ENCODE measurements at places on chromosomes 1 and 21. TPM values are rescaled to one million over a fixed set of nuclear protein-coding genes. Genes with fewer than 3 reads are reported as not detected.
A peak's percentile ranks its signal among the peaks of the same experiment; 100 is the strongest.

Gene KCNJ10
- 0.14 TPM for total RNA-seq

Gene ACAP3
- total RNA-seq: 97.3 TPM

Gene LRRC39
- 1.7 TPM for total RNA-seq

Gene TSSK3
- 6.6 TPM for total RNA-seq

Gene SELP
- 0.65 TPM for total RNA-seq

Gene ZBTB37
- total RNA-seq: 19.3 TPM

Gene IVL
- total RNA-seq: 0.11 TPM

Gene SLC25A34
- 6.6 TPM for total RNA-seq

Gene C1orf94
- not detected for total RNA-seq

Gene PACC1
- total RNA-seq: 21.7 TPM

DNA sequence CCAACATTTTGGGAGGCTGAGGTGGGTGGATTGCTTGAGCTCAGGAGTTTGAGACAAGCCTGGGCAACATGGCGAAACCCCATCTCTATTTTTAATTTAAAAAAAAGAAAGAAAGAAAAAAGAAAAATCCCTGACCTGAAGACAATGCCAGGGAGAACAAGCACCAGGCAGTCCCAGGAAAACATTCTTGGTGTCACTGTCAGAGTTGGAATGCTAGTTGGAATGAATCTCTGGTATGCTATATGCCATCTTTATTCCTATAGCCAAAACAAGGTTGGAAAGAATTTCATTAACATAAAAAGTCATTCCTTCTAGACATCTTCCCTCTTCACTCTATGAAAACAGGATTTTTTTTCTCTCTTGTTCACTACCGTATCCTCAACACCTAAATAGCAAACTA, 2.8 kb downstream of the DNAJC8 start:
- no peaks in the 10 kb centered on the region for H3K27me3 ChIP-seq
- H3K27ac ChIP-seq: no peak overlapping the region
- peak overlapping the region; percentile 30 for H3K4me3 ChIP-seq
- peaks cover 17% of the 10 kb centered on the region for H3K36me3 ChIP-seq

- no peak for DNase-seq
- H3K27me3 ChIP-seq: no peaks in the 10 kb centered on the region
- H3K27ac ChIP-seq: no peak within 1 kb of the TSS
- no peak within 1 kb of the TSS for H3K4me3 ChIP-seq
Measured at GRCh38 chr1:171185091-171185490, at the start of gene FMO2. Gene FMO2 (plus strand): TSS chr1:171185300. CDS start chr1:171185714, 414 bp downstream.

DNA sequence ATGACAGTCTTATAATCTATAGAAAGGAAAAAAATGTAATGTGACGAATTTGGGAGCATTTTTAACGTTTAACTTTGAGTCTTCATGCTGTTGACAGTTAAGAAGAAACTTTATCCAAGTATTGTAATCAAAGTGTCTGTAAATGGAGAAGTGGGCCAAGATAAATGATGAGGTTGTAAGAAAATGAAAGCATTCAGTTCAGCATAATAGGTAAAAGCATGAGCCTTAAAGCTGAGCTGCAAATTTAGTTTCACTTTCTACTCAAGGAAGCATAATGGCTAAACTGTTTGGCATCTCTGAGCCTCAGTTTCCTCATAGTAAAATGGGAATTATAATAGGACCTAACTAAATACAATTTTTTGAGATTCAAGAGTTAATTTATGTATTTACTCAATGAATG, 1554.8 kb downstream of the KCNT2 start:
- H3K27ac ChIP-seq: no peak overlapping the region
- no peak for DNase-seq
- no peaks in the 10 kb centered on the region for H3K4me1 ChIP-seq
- no peaks in the 10 kb centered on the region for H3K27me3 ChIP-seq
- no peak overlapping the region for H3K4me3 ChIP-seq

DNA sequence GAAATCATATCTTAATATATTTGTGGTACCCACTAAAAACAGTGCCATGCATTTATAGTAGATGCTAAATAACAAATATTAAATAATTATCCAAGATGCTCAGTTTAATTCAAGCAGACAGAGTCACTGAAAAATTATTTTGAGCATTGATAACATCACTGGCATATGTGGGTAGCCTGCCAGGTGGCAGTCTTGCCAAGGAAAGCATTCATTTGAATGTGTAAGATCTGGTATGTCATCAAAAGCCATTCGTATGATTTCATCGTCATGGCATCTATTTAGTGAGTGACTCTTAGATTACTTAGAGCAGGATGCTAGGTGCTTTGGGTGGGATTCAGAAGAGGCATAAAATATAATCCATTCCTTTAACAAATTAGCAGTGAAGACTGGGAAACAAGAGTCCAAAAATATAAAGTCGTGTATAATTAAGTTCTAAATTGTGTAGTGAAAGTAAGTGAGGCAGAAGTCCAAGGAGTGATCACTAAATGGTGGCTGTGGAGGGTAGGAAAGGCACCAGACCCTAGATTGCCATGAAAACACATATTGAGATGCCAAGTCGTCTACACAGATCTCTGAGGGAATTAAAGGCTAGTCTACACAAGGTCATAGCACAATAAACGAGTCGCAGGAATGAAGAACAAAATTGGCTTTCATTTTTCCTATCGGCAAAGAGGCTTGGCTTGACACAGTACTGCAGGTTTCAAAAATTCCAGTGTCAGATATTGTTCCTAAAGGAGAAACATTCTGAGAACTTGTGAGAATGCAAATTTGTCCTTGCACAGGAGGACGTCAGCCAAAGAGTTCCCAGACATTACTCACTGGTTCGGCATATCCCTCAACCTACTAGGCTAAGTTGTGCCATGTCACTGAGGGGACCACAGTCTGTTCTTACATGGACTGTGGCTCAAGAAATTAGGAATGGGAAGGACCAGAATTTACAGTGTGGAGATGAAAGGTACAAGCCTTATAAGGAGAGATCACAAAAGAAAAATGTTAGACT, 130.8 kb downstream of the LYPLAL1 start:
- no peak for DNase-seq
- H3K4me1 ChIP-seq: peaks cover 1% of the 10 kb centered on the region
- no peak overlapping the region for H3K27ac ChIP-seq
- peaks cover 12% of the 10 kb centered on the region for H3K36me3 ChIP-seq

- no peaks in the 10 kb centered on the region for H3K36me3 ChIP-seq
- no peak overlapping the region for H3K27ac ChIP-seq
- peaks cover 18% of the 10 kb centered on the region for H3K4me1 ChIP-seq
Measured at GRCh38 chr1:12764016-12764415, 9.5 kb upstream of the PRAMEF12 start.

DNA sequence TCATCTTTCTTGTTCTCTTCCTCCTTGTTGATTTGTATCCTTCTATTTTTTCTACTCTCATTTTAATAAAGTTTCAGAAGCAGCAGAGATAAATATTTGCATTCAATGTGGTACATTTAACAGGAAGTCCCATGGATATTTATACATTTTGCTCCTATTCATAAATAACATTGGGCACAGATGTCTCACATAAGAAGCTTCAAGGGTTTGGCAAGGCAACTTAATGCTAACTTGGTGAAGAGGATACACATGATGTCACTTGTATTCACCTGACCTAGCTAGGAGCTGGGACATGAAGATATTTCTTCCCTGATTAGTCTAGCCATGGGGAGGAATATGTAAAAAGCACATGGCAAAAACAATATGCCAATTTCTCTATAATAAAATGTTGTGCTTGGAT, 65.1 kb upstream of the DUSP10 start:
- no peak overlapping the region for H3K27ac ChIP-seq
- DNase-seq: no peak
- peaks cover under 1% of the 10 kb centered on the region for H3K27me3 ChIP-seq
- H3K4me3 ChIP-seq: no peak overlapping the region
- no peaks in the 10 kb centered on the region for H3K36me3 ChIP-seq

DNA sequence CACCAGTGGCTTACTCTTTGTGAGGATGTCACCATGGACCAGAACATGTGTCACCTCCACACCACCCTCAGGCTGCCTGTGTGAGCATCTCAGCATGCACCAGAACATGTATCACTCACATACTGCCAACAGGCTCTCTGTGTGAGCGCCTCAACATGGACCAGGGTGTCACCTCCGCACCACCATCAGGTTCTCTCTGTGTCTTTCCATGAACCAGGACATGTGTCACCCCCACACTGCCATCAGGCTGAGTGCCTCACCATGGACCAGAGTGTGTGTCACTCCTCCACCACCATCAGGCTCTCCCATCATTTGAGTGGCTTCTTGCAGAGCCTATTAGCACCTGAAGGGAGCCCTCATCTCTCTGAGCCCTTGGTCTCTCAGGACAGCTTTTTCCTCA, 125.2 kb downstream of the ZNF648 start:
- H3K27me3 ChIP-seq: peaks cover 9% of the 10 kb centered on the region
- no peak for DNase-seq
- H3K4me3 ChIP-seq: no peak overlapping the region
- no peaks in the 10 kb centered on the region for H3K36me3 ChIP-seq
- H3K27ac ChIP-seq: no peak overlapping the region

DNA sequence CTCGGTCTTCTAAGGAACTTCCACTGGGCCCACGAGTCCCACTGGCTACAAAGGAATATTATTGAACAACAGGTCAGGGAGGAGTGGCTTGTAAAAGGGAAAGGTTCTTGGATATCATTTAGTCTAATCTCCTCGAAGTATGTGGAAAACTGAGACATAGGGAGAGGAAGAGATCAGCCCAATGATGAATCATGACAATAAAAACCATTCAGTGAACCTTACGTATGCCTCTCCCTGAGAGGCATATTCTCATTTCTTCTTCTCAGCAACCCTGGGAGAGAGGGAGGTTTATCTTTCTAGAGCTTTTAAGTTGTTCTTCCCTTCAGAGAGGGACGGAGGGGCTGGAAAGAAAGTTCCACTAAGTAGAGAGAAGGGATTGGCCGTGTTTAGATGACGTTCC, 5.3 kb upstream of the MOB3C start:
- no peak overlapping the region for H3K4me3 ChIP-seq
- H3K27me3 ChIP-seq: peaks cover 6% of the 10 kb centered on the region
- H3K4me1 ChIP-seq: peaks cover 33% of the 10 kb centered on the region
- peak overlapping the region; percentile 37 for H3K27ac ChIP-seq
- DNase-seq: no peak

- H3K27ac ChIP-seq: no peak overlapping the region
- no peak for DNase-seq
- H3K4me1 ChIP-seq: peaks cover 34% of the 10 kb centered on the region
- no peak overlapping the region for H3K4me3 ChIP-seq
- H3K36me3 ChIP-seq: no peaks in the 10 kb centered on the region
- H3K27me3 ChIP-seq: no peaks in the 10 kb centered on the region
Measured at GRCh38 chr1:28412731-28413130, 43.2 kb downstream of the PHACTR4 start.

DNA sequence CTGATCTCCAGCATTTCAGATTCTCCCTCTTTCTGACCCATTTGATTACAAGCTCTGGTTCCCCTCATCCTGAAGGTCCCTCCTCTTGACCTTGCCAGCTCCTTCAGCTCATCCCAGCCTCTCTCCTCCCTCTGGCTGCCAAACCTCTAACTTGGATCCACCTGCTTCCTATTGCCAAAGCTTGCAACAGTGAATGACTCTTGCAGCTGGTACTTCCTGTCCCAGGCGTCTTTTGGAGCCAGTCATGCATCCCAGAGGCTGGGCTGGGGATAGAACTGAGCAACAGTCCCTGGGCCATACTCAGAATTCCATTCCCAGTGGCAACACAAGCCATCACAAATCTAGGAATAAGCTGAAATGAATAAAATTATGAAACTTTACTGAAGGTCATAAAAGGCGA, 27.7 kb upstream of the SPOCD1 start:
- H3K36me3 ChIP-seq: no peaks in the 10 kb centered on the region
- no peak overlapping the region for H3K4me3 ChIP-seq
- DNase-seq: no peak
- H3K4me1 ChIP-seq: no peaks in the 10 kb centered on the region

Measured in mesothelial cell of epicardium (in vitro differentiated cells).